Upper lobe of left lung (tissue), 6 donors: ENCODE measurements at places on chromosomes 3 and 15. TPM values are rescaled to one million over a fixed set of nuclear protein-coding genes. Genes with fewer than 3 reads are reported as not detected.
A peak's percentile ranks its signal among the peaks of the same experiment; 100 is the strongest.

DNA sequence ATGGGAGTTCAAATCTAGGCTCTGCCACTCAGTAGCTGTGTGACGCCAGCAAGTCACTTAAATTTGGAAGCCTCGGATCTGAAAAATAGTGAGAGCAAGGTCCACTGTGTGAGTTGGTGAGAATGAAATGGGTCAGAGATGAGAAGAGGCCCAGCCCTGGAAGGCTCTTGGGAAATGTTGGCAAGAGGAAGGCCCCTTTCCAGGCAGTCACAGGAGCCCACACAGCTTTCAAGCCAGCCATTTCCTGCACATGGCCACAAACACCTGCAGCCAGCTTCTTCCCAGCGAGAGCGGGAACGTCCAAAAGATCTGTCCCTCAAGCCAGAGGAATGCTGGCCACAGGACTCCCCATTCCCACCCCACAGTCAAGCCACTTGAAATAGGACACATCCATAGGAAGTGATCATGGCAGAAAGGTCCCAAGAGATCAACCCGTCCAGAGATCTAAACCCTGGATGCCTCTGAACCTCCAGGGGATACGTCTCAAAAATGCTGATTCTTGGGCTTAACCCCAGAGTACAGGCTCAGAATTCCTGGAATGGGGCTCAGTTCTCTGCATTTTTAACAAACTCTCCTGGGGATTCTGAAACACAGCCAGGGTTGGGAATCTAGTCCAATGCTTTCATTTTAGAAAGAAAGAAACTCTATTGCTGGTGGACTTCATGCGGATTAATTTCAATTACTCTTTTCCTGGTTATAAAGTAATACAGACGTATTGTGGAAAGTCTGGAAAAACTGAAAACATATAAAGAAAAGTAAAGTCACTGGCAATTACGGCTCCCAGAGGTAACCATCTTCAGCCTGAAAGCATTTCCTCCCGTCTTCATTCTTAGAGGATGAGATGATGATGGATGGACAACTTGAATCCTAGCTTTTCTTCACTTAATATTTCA lies 35.9 kb downstream of the NTRK3 start:
- no peak overlapping the region for H3K4me3 ChIP-seq
- no peaks in the 10 kb centered on the region for H3K27me3 ChIP-seq
- DNase-seq: no peak
- no peaks in the 10 kb centered on the region for H3K36me3 ChIP-seq
- H3K4me1 ChIP-seq: no peaks in the 10 kb centered on the region

The SAMD7 gene
- not detected for total RNA-seq

DNA sequence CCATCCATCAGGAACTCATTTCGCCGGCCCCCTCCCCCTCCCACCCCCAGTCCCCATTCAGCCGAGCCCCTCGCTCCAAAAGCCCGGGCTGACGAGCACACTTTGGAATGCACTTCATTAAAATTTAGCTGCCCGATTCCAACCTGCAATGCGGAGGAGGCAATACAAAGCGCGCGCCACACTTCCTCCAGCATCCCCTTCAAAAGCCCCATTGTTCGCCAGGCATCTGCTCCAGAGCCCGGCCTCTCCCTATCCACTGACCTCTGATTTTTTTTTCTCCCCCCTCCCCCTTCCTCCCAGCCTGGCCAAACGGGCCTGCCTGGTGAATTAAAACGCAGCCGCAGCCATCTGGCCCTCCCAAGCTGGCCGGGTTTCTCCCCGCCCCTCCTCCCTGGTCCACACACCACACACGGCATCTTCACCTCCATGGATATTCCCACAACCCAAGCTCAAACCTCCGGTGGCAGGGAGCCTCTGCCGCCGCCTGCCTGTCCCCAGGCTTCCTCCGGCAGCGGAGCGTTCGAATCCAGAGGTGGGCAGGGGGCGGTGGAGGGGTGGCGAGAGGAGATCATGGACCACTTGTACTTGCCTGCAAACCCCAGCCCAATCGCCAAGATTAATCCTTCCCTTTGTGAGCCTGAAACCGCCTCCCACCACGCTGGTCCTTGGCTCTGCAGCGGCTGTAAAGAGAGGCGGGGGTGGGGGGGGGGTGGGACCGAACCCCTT lies 441.3 kb downstream of the MAGI1 start:
- no peaks in the 10 kb centered on the region for H3K36me3 ChIP-seq
- H3K27ac ChIP-seq: no peak overlapping the region
- peaks cover 13% of the 10 kb centered on the region for H3K4me1 ChIP-seq
- peak; percentile 31 for DNase-seq
- H3K4me3 ChIP-seq: no peak overlapping the region

The FOXL2NB gene
- total RNA-seq: 0.07 TPM

The CHRNA7 gene
- total RNA-seq: 5.2 TPM

GRCh38 chr3:193407112-193407511 lies 28.6 kb upstream of the ATP13A5 start:
- no peak overlapping the region for H3K4me3 ChIP-seq
- no peaks in the 10 kb centered on the region for H3K4me1 ChIP-seq
- DNase-seq: no peak
- H3K27ac ChIP-seq: no peak overlapping the region
- H3K36me3 ChIP-seq: peaks cover 12% of the 10 kb centered on the region
- no peaks in the 10 kb centered on the region for H3K27me3 ChIP-seq

GRCh38 chr3:45606991-45607712 lies 12.6 kb downstream of the LIMD1 start:
- no peak for DNase-seq
- peak overlapping the region; percentile 14 for H3K27ac ChIP-seq
- H3K4me1 ChIP-seq: peaks cover 73% of the 10 kb centered on the region
- H3K36me3 ChIP-seq: no peaks in the 10 kb centered on the region
- no peak overlapping the region for H3K4me3 ChIP-seq
- H3K27me3 ChIP-seq: no peaks in the 10 kb centered on the region

- H3K4me3 ChIP-seq: no peak overlapping the region
- no peak for DNase-seq
- no peaks in the 10 kb centered on the region for H3K36me3 ChIP-seq
- no peaks in the 10 kb centered on the region for H3K4me1 ChIP-seq
Observed at GRCh38 chr15:48855501-48856440, 22.2 kb upstream of the EID1 start.

The POPDC2 gene
- 2.0 TPM for total RNA-seq

DNA sequence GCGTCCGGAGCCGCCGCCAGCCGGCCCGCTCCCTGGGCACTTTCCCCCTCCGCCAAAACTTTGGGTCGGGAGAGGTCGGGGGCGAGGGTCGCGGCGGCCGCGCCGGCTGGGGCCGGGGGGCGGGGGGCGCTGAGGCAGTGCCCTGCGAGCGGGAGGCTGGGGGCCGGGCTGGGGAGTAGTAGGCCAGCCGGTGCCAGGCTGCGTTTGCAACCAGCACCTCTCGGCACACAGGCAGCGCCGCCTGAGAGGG lies 452 bp downstream of the BBX start:
- no peaks in the 10 kb centered on the region for H3K36me3 ChIP-seq
- no peaks in the 10 kb centered on the region for H3K27me3 ChIP-seq
- peak overlapping the region; percentile 91 for H3K4me3 ChIP-seq
- H3K4me1 ChIP-seq: peaks cover 9% of the 10 kb centered on the region
- DNase-seq: no peak

GRCh38 chr15:57196865-57197264 lies 179.4 kb upstream of the CGNL1 start:
- no peak for DNase-seq
- peaks cover 7% of the 10 kb centered on the region for H3K36me3 ChIP-seq
- no peaks in the 10 kb centered on the region for H3K27me3 ChIP-seq
- no peak overlapping the region for H3K4me3 ChIP-seq

- DNase-seq: no peak
- H3K27me3 ChIP-seq: no peaks in the 10 kb centered on the region
- H3K4me3 ChIP-seq: no peak overlapping the region
- no peak overlapping the region for H3K27ac ChIP-seq
- no peaks in the 10 kb centered on the region for H3K4me1 ChIP-seq
- H3K36me3 ChIP-seq: no peaks in the 10 kb centered on the region
Observed at GRCh38 chr3:186002884-186003472, 65.2 kb upstream of the TRA2B start.
